ENCODE measurements at places on chromosomes 1 and 21.

- no peak for DNase-seq
These were observed 221.3 kb downstream of the PBX1 start for GRCh38 chr1:164780111-164780812.

- no peak for DNase-seq
These were observed 6.9 kb downstream of the ERRFI1 start for GRCh38 chr1:8019229-8019620.

DNA sequence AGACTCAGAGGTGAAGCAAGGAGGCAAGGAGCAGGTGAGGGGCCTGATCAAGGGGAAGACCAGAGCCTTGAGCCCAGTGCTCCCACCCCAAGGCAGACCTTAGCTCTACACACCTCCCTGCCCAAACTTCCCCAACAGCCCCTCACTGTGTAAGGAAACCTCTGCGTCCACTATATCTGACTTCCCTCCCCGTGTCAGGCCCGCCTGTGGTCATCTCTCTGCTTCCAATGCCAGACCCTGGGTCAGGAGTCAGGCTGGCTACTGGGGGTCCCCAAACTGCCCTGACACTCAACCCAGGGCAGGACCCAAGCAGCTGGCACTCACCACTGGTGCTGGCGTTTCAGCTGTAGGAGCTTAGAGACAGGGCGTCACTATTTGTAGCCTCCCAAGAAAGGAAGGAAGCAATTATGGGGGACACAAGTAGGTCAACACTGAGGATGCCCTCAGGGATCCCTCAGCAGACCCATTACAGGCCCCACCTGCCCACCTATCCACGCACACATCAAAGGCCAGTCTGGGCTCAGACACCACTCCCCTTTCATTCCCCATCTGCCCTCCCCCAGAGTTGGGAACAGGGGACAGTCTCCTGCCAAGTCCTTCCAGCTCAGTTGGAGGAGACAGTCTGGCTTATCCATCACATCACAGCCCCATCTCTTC, 811 bp upstream of the S100A3 start:
- DNase-seq = no peak

GRCh38 chr21:40678681-40679284, 168.2 kb downstream of the DSCAM start:
- DNase-seq = no peak

GRCh38 chr1:219296430-219297355, 123.0 kb downstream of the LYPLAL1 start:
- no peak for DNase-seq

- no peak for DNase-seq
These were observed 3.2 kb downstream of the USP25 start for GRCh38 chr21:15732996-15733329.

DNA sequence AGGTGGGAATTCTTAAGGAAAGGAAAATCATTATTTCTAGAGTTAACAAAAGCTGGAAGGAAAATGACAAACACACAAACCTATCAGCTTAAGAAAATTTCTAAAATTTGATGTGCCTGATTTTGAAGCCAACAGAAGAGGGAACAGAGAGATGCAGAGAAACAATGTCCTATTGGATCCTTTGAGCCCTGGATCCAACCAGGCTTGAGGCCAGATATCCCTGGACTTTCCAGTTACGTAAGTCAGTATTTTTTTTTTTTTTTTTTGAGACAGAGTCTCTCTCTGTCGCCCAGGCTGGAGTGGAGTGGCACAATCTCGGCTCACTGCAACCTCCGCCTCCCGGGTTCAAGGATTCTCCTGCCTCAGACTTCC, 648.9 kb downstream of the KIF26B start:
- DNase-seq = no peak

- peak; percentile 11 for DNase-seq
These were observed 64.6 kb downstream of the TRIM11 start for GRCh38 chr1:228341814-228342626.

- no peak for DNase-seq
These were observed 199.6 kb upstream of the LMO4 start for GRCh38 chr1:87129038-87129437.

GRCh38 chr1:165928075-165928731, 100.8 kb downstream of the UCK2 start:
- DNase-seq = no peak

GRCh38 chr1:53112271-53112774, 30.1 kb downstream of the SLC1A7 start:
- DNase-seq = no peak

GRCh38 chr1:22141554-22142314, 1.2 kb downstream of the WNT4 start:
- DNase-seq = peak; percentile 25

DNA sequence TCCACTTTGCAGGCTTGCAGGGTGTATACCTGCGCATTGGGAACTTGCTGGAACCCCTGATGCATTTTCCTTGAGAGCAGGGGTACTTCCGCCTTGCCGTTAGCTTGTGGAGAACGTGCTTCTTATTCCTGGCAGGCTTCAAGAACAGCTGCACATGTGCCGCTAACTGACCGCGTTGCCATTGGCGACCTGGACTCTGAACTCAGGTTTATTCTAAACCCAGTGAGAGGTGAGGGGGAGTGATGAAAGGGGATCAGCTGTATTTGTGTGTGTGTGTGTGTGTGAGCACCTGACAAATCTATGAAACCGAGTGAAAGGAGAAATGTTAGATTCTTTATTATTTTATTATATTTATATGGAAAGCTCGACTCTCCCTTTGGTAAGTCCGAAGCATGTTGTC, 128.6 kb downstream of the HUNK start:
- DNase-seq = no peak

DNA sequence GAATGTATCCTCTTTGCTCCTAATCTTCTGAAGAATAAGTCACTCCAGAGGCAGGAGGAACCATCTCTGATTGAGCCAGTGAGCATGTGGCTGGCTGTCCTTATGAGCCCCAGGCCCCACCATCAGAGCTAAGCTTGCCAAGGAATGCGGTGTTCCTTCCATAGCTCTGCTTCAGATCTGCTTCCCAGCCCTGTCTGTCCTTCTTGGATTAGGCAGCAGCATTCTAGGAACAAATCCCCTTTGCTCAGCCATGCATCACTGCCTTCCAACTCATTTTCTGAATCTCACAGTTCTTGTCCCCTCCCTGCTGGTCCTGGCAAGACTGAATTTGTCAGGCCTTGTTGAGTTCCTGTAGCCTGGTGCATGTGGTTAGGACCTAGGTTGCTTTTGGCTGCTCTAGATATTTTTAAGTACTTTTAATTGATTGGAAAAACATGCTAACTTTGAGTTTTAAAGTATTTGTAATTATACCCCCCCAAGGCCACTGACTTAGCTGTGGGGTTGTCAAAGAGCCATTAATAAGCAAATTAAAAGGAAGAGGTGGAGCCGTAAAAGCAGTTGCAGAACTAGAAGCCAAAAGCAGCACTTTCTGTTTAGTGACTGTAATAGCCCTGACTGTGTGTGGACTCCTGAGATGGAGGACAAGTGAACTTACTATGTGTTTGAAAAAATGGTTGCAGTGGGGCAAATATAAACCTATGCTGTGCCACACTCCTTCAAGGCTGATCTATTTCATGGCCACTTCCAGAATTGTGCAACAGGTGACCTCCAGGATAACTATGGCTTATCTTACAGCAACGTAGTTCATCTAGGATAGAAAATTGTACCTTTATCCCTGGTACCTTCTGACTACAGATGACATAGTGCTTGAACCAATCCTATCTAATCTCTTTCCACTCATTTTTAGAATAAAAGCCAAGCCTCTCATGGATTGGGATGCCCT, 61.3 kb upstream of the BACH1 start:
- DNase-seq = no peak

- DNase-seq = no peak
These were observed 23.1 kb upstream of the SMAP2 start for GRCh38 chr1:40350391-40350790.

DNA sequence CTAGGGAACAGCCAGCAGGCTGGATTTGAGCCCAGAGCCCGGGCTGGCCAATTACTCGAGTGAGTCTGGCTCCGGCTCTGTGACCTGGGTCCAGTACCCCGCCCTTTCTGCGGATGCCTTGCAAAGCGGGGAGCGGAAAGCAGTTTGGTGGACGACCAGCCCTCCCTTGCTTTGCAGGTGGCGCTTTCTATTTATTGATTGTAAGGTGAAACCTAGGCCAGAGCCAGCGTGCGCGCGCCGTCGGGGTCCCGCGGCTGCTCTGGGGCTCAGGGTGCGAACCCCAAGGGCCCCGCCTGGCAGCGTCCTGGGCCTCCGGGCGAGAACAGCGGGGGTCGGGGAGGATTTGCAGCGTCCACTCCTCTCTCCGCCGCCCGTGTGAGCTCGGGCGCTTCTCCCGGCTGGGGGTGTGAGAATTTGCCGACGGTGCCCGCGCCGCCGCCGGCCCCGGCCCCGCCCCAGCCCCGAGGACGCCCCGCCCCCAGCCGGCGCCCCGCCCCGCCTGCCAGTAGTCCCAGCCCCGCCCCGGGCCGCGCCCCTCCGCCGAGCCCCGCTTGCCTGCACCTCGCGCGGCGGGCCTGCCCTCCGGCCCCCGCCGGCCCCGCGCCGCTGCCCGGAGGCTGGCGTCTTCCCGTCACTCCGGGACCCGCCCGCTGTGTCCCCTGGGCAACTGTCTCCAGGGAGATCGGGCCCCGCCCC, 37.6 kb downstream of the PIK3CD start:
- peak; percentile 89 for DNase-seq

- DNase-seq = no peak
These were observed at the start of gene OR10Z1 for GRCh38 chr1:158604968-158605367. TSS of gene OR10Z1 (plus strand) at chr1:158605268. CDS start at chr1:158606439, 1,171 bp downstream.

- no peak for DNase-seq
These were observed 5.4 kb upstream of the HES5 start for GRCh38 chr1:2535455-2535854.

GRCh38 chr1:88890791-88891317, 513 bp downstream of the GTF2B start:
- DNase-seq = no peak

- no peak for DNase-seq
These were observed 237.6 kb downstream of the NTNG1 start for GRCh38 chr1:107378426-107378825.

- DNase-seq = no peak
These were observed 175.9 kb downstream of the LHX8 start for GRCh38 chr1:75310067-75310466.
